ENCODE measurements at places on chromosomes 16 and 17.
A peak's percentile ranks its signal among the peaks of the same experiment; 100 is the strongest.

DNA sequence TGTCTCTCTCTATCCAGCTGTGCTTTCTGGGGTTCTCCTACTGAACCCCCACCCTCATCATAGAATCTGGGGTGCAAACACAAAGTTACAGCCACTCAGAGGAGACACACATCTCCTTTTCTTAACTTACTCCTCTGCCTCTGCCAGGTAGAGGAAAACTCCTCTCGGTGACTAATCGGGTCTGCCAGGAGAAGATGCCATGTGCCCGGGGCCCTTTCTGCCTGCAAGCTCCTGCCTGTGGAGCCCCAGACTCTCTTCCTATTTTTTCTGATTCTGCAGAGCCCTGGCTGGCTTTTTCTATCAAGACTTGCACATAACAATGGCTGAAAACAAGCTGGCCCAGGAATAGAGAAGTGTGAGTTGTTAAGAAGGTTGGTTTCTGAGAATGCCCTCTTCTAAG, 10.4 kb downstream of the SLC6A4 start:
- DNase-seq = no peak

- DNase-seq = peak; percentile 89
These were observed 2.2 kb downstream of the CYTH1 start for GRCh38 chr17:78779850-78780249.

DNA sequence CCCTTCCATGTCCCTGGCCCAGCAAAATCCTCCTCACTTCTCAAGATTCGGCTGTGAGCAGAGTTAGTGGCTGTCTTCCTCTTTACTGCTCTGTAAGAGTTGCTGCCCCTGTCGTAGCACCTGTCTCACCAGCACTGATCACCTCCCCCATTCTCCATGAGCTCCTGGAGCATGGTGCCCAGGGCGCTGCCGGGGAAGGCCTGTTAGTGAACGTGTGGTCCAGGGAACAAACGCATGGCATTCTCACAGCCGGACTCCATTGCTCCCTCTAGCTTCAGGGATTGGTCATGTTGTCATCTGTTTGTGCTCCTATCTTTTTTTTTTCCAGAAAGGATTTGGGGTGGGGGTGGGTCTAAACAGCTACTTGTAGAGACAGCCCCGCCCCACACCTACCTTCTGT, 141.2 kb downstream of the CMIP start:
- DNase-seq = no peak

- peak; percentile 62 for DNase-seq
These were observed at the start of gene MXRA7 for GRCh38 chr17:76710863-76711611. Gene MXRA7, minus strand, starts transcription at chr17:76710965. Its CDS starts 19 bp downstream, at chr17:76710946.

GRCh38 chr17:49959183-49959935, 9.6 kb upstream of the DLX4 start:
- DNase-seq = no peak

GRCh38 chr16:10623059-10623458, 42.7 kb upstream of the EMP2 start:
- no peak for DNase-seq

- no peak for DNase-seq
These were observed 308.4 kb upstream of the ERCC4 start for GRCh38 chr16:13611596-13611995.

- DNase-seq = no peak
These were observed 42.2 kb downstream of the WWP2 start for GRCh38 chr16:69804297-69804696.
